Right atrium auricular region (tissue), 2 donors: ENCODE measurements at places on chromosomes 4 and X. TPM values are rescaled to one million over a fixed set of nuclear protein-coding genes. Genes with fewer than 3 reads are reported as not detected.

DNA sequence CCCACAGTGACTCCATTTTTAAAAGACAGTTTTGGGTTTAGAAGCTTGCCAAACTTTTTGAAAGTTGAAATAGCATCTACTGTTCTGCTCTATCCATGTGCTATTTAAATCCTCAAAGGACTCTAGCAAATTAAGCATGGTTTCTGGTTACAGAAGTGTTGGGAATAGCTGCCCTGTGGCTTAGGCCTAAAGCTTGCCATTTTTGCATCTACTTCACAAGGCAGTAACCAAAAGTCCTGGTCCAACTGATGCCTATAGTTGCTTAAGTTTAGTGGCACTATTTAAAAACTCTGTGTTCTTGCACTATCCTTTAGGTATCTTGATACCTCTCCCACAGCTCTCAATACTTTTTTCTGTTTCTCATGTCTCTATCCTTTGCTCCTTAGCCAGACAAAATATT, 251.0 kb upstream of the GPC4 start:
- H3K4me1 ChIP-seq: no peaks in the 10 kb centered on the region
- DNase-seq: no peak
- no peaks in the 10 kb centered on the region for H3K36me3 ChIP-seq

The CLDN22 gene
- total RNA-seq: not detected

- H3K4me3 ChIP-seq: no peak overlapping the region
- no peaks in the 10 kb centered on the region for H3K27me3 ChIP-seq
- no peaks in the 10 kb centered on the region for H3K36me3 ChIP-seq
- no peak overlapping the region for H3K27ac ChIP-seq
- DNase-seq: no peak
Measured at GRCh38 chr4:76571274-76571673, 136.2 kb downstream of the SHROOM3 start.

The DDIT4L gene
- total RNA-seq: 2.0 TPM

GRCh38 chr4:139214039-139214534, 37.1 kb upstream of the ELF2 start:
- H3K27me3 ChIP-seq: no peaks in the 10 kb centered on the region
- no peak overlapping the region for H3K4me3 ChIP-seq
- H3K36me3 ChIP-seq: no peaks in the 10 kb centered on the region
- DNase-seq: no peak
